MCF 10A (cell line): ENCODE measurements at places on chromosomes 1 and 21.

DNA sequence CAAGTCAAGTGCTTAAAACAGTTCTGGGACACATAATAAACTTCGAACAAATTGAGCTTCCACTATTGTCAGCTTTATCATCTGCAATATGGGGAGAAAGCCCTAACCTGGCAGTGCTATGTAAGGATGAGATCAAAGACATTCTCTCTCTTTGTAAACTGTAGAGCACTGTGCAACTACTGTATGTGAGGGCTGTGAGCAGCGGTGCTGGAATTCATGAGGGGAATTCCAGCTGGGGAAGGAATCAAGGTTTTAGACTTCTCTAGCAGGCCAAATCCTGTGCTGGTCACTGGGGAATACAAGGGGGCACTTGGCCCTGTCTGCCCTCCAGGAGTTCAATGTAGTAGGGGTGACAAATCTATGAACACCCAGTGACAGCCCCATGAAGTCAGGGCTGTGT, 9.3 kb downstream of the FAM151A start:
- no peak for DNase-seq

DNA sequence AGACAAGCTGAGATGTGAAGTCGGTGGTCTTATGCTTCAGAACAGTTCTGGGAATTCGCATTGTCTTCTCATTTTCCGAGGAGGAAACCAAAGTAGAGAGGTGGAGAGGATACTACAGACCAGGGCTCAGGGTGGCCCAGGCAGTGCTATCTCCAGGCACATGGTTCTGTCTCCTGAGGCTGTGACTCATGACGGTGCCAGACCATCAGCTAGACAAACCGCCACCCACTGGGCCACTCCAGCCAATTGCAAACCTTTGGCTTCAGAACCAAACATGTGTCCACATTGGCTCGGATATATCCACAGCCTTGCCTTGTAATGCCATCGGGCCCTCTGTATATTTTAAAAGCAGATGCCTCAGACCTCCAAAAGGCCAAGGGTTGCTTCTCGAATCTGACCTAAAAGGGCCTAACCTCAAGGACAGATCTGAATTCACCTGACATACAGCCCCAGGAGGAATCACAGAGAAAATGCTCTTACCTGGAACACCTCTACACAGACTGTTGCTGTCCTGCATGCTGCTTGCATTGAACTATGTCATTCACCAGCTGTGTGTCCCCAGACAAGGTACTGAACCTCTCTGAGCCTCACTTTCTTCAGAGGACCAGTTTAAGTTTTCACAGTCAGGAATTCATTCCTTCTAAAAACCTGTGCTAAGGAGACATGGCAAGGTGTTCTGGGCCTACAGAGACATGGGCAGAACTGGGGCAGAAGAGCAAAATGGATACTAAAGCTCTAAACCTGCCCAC, 224.9 kb upstream of the JUN start:
- DNase-seq: peak; percentile 10

DNA sequence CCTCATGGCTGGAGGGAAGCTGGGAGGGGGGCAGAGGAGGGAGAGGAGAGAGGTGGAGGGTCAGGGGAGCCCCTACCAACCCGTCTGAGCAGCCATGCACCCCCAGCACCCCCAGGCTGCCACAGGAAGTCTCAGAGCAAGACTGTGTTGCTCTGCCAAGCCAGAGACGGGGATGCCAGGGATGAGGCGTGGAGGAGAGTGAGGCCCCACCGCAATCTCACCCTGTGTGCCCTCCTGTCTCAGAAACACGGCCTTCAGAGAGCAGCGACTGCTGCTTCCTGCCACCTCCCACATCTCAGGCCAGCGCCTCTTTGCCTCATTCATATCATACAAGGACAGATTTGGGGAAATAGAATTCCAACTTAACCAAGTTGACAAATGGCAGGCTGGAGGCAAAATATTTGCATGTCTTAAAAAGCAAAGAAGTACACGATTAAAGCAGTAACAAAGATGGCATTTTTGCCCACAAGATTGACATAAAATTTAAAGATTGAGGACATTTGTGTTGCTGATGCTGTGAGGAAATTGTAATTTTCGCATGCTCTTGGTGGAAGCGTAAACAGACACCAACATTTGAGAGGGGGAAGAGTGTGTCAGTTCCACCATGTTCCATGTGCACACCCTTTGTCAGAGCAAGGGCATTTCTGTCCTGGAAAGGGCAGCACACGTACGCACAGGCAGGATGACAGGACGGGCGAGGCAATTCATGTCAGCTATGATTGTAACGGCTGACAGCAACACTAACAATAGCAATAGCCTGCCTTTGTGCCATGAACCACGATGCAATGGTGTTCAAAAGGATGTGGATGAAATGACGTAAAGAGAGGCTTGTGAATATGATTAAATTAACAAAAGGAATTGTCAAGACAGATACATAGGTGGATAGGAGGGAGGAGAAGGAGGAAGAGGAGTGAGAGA, 59.0 kb upstream of the BACE2 start:
- DNase-seq: no peak

DNA sequence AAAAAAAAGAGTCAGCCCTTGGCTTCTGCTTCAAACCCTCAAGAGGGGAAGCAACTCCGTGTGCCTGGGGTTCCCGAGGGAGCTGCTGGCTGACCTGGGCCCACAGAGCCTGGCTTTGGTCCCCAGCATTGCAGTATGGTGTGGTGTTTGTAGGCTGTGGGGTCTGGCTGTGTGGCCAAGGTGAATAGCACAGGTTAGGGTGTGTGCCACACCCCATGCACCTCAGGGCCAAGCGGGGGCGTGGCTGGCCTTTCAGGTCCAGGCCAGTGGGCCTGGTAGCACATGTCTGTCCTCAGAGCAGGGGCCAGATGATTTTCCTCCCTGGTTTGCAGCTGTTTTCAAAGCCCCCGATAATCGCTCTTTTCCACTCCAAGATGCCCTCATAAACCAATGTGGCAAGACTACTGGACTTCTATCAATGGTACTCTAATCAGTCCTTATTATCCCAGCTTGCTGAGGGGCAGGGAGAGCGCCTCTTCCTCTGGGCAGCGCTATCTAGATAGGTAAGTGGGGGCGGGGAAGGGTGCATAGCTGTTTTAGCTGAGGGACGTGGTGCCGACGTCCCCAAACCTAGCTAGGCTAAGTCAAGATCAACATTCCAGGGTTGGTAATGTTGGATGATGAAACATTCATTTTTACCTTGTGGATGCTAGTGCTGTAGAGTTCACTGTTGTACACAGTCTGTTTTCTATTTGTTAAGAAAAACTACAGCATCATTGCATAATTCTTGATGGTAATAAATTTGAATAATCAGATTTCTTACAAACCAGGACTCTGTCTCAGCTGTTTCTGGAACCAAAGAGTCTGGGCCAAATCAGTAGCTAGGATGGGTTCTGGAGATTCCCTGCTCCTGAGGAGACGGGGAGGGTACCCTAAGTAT, 26.8 kb upstream of the KDM4A start:
- DNase-seq: no peak

DNA sequence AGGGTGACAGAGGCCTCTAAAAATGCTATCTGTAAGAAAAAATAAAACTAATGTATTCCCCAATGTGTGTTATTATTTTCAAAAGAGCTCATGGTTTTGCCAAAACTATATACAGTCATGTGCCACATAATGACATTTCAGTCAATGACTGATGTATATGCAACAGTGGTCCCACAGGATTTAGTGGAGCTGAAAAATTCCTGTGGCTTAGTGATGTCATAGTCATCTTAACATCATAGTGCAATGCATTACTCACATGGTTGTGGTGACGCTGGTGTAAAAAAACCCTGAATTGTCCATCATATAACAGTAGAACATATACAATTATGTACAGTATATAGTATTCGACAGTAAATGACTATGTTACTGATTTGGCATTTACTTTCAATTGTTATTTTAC, 172.4 kb downstream of the CACNA1E start:
- peak; percentile 32 for DNase-seq

DNA sequence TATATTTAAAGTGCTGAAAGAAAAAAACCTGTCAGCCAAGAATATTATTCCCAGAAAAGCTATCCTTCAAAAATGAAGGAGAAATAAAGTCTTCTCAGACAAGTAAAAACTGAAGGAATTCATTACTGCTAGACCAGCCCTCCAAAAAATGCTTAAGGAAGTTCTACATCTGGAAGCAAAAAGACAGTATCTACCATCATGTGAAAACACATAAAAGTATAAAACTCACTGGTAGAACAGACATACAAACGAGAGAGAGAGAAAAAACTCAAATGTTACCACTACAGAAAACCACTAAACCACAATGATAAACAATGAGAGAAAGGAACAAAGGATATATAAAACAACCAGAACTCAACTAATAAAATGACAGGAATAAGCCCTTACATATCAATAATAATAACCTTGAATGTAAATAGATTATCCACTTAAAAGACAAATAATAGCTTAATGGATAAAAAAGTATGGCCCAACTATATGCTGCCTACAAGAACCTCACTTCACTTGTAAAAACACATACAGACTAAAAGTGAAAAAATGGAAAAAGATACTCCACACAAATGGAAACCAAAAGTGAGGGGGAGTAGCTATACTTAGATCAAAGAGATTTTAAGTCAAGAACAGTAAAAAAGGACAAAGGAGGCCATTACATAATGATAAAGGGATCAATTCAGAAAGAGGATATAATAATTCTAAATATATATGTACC, 22.0 kb downstream of the NSL1 start:
- DNase-seq: no peak

- no peak for DNase-seq
These were observed 90.6 kb upstream of the ZNF678 start for GRCh38 chr1:227472772-227473171.

GRCh38 chr1:56527548-56528302, 51.6 kb downstream of the PLPP3 start:
- no peak for DNase-seq

DNA sequence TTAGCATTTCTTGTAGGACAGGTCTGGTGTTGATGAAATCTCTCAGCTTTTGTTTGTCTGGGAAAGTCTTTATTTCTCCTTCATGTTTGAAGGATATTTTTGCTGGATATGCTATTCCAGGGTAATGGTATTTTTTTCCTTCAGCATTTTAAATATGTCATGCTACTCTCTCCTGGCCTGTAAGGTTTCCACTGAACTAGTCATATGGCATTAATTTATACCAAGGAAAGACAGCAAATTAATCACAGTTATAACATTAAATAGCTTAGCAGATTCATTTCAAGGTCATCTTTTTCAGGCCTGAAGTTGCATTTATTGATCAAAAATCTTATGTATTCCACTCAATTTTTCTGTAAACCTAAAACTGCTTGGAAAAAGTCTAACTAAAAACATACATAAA, 54.9 kb downstream of the AK5 start:
- DNase-seq: no peak

DNA sequence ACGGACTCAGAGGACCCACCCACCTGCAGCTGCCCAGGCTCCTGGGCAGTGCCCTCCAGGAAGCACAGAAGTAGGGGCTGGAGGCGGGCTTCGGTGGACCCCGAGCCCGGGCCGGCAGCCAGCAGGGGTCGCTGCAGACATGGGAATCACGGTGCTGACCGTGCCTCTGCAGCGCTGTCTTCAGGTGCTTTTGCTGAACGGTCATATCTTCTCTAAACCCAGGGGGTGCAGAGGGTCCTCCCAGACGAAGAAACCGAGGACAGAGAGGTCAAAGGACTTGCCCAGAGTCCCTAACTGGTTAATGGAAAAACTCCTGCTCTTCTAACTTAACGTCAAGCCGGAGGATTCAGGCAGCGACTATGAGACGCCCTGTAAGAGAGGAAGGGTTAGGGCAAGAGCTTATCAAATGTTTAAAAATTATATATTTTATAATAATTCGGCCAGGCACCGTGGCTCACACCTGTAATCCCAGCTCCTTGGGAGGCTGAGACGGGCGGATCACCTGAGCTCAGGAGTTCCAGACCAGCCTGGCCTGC, 21.5 kb upstream of the LEFTY2 start:
- no peak for DNase-seq

DNA sequence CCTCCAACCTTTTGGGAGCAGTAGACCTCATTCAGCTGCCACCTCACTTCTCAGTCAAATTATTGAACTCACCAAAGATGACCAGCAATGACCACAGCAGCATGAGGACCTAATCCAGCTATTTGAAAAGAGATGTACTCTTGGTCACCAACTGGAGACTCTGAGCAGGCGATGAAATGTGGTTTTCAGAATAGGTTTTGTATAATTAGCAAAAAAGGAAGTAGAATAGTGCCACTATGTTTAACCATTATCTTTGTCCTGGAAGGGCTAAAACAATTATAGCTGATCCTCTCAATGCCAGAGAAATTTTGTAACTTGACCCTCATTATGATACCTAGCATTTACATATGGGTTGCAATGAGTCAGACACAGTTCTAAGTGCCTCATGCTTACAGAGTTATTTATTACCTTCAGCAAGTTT, at the start of gene FCRL2:
TSS of gene FCRL2 (minus strand) at position 162 of the 421 bp plus-strand sequence. CDS start at position 103, 59 bp downstream.
- DNase-seq: no peak
